Endothelial cell of umbilical vein (primary cell): ENCODE measurements at places on chromosomes 16 and 17. TPM values are rescaled to one million over a fixed set of nuclear protein-coding genes. Genes with fewer than 3 reads are reported as not detected.
A peak's percentile ranks its signal among the peaks of the same experiment; 100 is the strongest.

GRCh38 chr16:2708955-2709587 lies 11.0 kb downstream of the PRSS27 start:
- no peak overlapping the region for H3K27ac ChIP-seq
- no peaks in the 10 kb centered on the region for H3K4me1 ChIP-seq
- H3K36me3 ChIP-seq: peaks cover 22% of the 10 kb centered on the region

DNA sequence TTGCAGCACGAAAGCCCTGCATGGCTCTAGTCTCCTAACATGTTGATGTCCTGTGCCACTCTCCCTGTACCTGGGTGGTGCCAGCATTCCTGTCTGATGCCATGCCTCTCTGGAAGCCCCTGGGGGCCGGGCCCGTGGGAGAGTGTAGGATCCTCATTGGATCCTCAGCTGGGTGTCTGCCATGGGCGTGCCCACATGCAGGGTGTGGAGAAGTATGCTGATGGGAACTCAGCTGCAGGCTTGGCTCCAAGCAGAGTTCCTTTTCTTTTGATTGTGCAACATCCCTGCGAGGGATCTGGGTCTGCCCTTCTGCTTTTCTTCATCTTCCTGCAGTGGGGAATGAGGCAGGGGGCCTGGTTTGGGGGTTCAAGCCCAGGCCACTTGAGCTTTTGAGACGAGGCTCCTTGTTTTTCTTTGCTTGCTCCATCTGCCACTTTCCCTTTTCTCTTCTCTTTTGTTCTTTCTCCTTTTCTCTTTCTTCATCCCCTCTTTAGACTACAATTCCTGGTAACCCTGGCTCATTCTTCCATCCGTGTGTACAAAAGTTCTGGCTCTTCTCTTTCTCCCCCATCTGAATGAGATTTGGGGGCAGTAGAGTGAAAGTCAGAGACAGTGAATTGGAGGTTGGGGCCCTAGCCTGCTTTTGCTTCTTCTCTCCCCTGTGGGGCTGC lies 32.9 kb downstream of the KSR1 start:
- no peak for DNase-seq
- no peak overlapping the region for H3K27ac ChIP-seq
- peaks cover 6% of the 10 kb centered on the region for H3K4me1 ChIP-seq
- H3K4me3 ChIP-seq: no peak overlapping the region
- H3K27me3 ChIP-seq: no peaks in the 10 kb centered on the region

The RNF112 gene
- 0.11 TPM in 1 of 2 replicates, not detected in the other for total RNA-seq

GRCh38 chr16:25747160-25747758 lies 55.5 kb downstream of the HS3ST4 start:
- H3K27ac ChIP-seq: no peak overlapping the region
- H3K27me3 ChIP-seq: no peaks in the 10 kb centered on the region
- DNase-seq: no peak

The STXBP4 gene
- 11.3 and 12.9 TPM in 2 replicates for total RNA-seq

The TP53TG3C gene
- not detected in 2 replicates for total RNA-seq

- no peaks in the 10 kb centered on the region for H3K27me3 ChIP-seq
- H3K4me1 ChIP-seq: peaks cover 39% of the 10 kb centered on the region
- H3K36me3 ChIP-seq: peaks cover 7% of the 10 kb centered on the region
- peak overlapping the region; percentile 45 for H3K27ac ChIP-seq
Observed at GRCh38 chr16:31880322-31880979, 6.8 kb downstream of the ZNF267 start.

DNA sequence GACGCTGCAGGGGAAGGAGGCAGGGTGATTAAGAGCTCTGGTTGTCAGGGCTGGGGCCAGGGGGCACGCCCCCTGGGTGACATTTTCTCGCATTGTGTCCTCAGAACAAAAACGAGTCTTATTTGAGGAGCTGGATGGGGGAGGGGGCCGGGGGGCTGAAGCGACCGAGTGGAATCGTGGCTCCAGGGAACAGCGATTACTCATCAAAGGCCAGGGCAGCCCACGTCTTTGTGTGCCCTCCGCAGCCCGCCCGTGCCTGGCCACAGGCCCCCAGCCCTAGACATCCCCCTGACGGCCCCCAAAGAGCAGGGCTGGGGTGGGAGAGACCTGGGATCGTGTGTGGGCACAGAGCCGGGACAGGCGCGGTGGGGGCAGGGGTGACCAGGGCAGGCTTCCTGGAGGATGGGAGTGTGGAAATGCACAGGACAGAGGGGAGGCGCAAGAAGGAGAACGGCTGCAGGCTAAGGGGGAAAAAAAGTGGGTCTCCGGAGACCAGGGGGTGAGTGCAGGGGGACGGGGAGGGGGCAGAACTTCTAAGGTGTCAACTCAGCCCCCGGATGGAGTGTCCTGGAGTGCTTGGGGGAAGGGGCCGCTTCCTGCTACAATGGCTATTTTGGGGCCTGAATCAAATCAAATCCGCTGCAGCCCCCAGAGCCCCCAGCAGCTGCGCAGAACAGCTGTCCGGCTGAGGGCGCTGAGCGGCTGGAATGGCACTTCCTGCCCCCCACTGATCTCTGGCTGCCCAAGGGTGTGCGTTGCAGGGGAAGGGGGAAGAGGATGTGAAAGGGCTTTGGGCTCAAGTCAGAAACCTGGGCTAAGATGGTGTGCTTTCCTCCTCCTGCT lies 24.0 kb upstream of the PHB1 start:
- DNase-seq: no peak
- no peak overlapping the region for H3K27ac ChIP-seq
- H3K27me3 ChIP-seq: peaks cover 27% of the 10 kb centered on the region
- no peaks in the 10 kb centered on the region for H3K4me1 ChIP-seq
- H3K36me3 ChIP-seq: no peaks in the 10 kb centered on the region
- H3K4me3 ChIP-seq: no peak overlapping the region

GRCh38 chr17:9285602-9286427 lies 264.5 kb downstream of the NTN1 start:
- no peaks in the 10 kb centered on the region for H3K27me3 ChIP-seq
- no peak overlapping the region for H3K27ac ChIP-seq
- DNase-seq: no peak

The KCNJ12 gene
- total RNA-seq: 0.44 and 0.51 TPM in 2 replicates

GRCh38 chr17:35252651-35253050 lies 9.8 kb downstream of the SLFN5 start:
- DNase-seq: no peak
- no peak overlapping the region for H3K27ac ChIP-seq
- H3K4me1 ChIP-seq: peaks cover 31% of the 10 kb centered on the region
- H3K27me3 ChIP-seq: no peaks in the 10 kb centered on the region
- H3K36me3 ChIP-seq: no peaks in the 10 kb centered on the region

The FBXO47 gene
- total RNA-seq: not detected in 2 replicates

The TBKBP1 gene
- 11.7 and 15.3 TPM in 2 replicates for total RNA-seq

The KRT33B gene
- total RNA-seq: not detected in 2 replicates

DNA sequence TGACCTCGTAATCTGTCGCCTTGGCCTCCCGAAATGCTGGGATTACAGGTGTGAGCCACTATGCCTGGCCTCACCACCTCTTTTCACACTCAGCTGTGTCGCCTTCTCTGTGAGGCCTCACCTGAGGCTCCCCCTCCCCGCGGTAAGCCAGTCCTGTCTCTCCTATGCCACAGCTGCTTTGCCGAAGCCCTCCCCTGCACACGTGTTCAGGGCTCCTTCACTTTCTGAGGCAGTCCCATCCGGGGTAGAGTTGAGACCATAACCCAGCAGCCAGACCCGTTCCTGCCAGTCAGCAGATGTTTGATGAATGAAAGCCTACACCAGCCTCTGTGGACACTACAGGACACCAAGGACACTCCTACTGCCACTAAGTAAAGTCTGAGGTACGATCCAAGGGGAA lies 10.6 kb downstream of the USP7 start:
- no peaks in the 10 kb centered on the region for H3K27me3 ChIP-seq
- H3K27ac ChIP-seq: no peak overlapping the region
- DNase-seq: no peak
- no peaks in the 10 kb centered on the region for H3K36me3 ChIP-seq
- no peak overlapping the region for H3K4me3 ChIP-seq

GRCh38 chr17:46039592-46040186 lies 40.6 kb downstream of the STH start:
- no peaks in the 10 kb centered on the region for H3K27me3 ChIP-seq
- no peak overlapping the region for H3K27ac ChIP-seq
- H3K36me3 ChIP-seq: peaks cover 12% of the 10 kb centered on the region
- H3K4me1 ChIP-seq: peaks cover 8% of the 10 kb centered on the region
- H3K4me3 ChIP-seq: no peak overlapping the region

GRCh38 chr17:17167986-17168385 lies 38.1 kb downstream of the PLD6 start:
- H3K27ac ChIP-seq: no peak overlapping the region
- H3K4me3 ChIP-seq: no peak overlapping the region
- peaks cover 12% of the 10 kb centered on the region for H3K4me1 ChIP-seq
- peaks cover 15% of the 10 kb centered on the region for H3K36me3 ChIP-seq
- no peaks in the 10 kb centered on the region for H3K27me3 ChIP-seq

The TNP2 gene
- total RNA-seq: not detected in 2 replicates

GRCh38 chr17:7572338-7572587 lies 7.2 kb upstream of the CD68 start:
- H3K4me3 ChIP-seq: peak overlapping the region; percentile 41
- H3K36me3 ChIP-seq: peaks cover 46% of the 10 kb centered on the region
- H3K27me3 ChIP-seq: no peaks in the 10 kb centered on the region
- H3K4me1 ChIP-seq: peaks cover 38% of the 10 kb centered on the region
- no peak for DNase-seq

The CFAP119 gene
- 6.5 and 7.2 TPM in 2 replicates for total RNA-seq

GRCh38 chr17:82582213-82582612 lies 62.7 kb downstream of the FOXK2 start:
- H3K27ac ChIP-seq: no peak overlapping the region
- H3K27me3 ChIP-seq: no peaks in the 10 kb centered on the region
- no peaks in the 10 kb centered on the region for H3K4me1 ChIP-seq
- DNase-seq: no peak
- H3K4me3 ChIP-seq: no peak overlapping the region

The ODAD4 gene
- 0.60 and 1.0 TPM in 2 replicates for total RNA-seq

- no peaks in the 10 kb centered on the region for H3K4me1 ChIP-seq
- H3K4me3 ChIP-seq: no peak overlapping the region
- H3K36me3 ChIP-seq: peaks cover 8% of the 10 kb centered on the region
- no peak overlapping the region for H3K27ac ChIP-seq
Observed at GRCh38 chr16:46900455-46901235, 16.5 kb downstream of the GPT2 start.

DNA sequence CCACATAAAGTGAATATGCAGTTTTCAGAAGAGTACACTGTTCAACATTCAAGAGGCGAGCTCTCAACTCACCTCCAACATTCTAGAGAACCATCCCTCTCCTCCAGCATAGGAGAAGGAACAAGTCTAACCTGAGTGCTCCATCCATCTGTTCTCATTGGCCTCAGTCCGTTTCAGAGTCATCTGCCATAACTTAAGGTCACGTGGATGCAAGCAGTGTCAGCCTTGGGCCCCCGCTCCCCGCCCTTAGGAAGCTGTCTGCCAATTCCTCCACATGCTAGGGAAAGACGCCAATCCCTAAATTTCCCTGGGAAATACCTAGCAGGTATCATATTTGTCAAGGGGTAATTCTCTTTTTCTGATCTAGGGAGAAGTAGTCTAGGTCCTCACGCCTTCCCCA lies 21.4 kb downstream of the MARVELD3 start:
- H3K4me3 ChIP-seq: no peak overlapping the region
- H3K27me3 ChIP-seq: no peaks in the 10 kb centered on the region
- peaks cover 3% of the 10 kb centered on the region for H3K36me3 ChIP-seq
- no peak overlapping the region for H3K27ac ChIP-seq
- H3K4me1 ChIP-seq: no peaks in the 10 kb centered on the region

GRCh38 chr17:42287305-42287976 lies 857 bp upstream of the STAT5A start:
- peak; percentile 55 for DNase-seq
- no peaks in the 10 kb centered on the region for H3K36me3 ChIP-seq
- H3K4me1 ChIP-seq: peaks cover 14% of the 10 kb centered on the region
- H3K27me3 ChIP-seq: no peaks in the 10 kb centered on the region

The GPT2 gene
- total RNA-seq: 16.1 and 17.9 TPM in 2 replicates

DNA sequence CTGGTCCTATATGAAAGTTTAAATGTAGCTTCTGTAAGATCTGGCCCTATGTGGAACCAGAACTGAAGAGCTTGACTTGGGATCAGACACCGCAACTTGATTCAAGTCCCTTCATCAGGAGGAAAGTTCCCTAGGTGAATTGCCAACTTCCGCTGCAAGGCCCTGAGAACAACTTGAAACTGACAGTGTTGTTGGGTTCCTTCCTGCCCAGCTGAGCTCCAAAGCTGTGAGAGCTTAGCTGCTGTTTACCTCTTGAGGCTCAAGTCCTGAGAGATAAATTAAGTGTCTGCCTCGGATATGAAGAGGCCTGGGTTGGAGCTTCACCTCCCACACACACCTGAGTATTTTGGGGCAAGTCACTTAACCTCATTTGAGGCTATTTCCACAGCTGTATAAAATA lies 44.7 kb downstream of the REXO5 start:
- peak; percentile 56 for DNase-seq
- peaks cover 48% of the 10 kb centered on the region for H3K4me1 ChIP-seq
- H3K27me3 ChIP-seq: no peaks in the 10 kb centered on the region
- H3K36me3 ChIP-seq: peaks cover 8% of the 10 kb centered on the region

DNA sequence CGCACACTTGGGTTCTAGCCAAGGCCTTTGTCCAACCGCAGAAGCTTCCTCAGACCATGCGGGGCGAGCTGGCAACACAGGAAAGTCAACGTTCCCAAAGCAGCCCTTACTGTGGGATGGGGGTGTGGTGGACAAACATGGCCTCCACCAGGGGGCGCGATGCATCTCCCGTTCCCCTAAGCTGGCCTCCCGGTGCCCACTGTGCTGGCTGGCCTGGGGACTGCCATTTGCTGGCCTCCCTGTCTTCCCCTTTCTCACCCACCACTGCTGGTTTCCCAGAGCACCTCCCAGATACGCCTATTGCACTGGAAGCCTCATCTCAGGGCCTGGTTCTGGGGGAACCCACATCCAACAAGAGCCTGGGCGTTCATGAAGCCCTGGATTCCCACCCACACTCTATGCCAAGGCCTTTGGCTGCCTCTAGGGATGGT lies 145.3 kb downstream of the IRF8 start:
- H3K27me3 ChIP-seq: peaks cover 20% of the 10 kb centered on the region
- DNase-seq: peak; percentile 36
- no peak overlapping the region for H3K4me3 ChIP-seq

- no peak overlapping the region for H3K4me3 ChIP-seq
- H3K27me3 ChIP-seq: peaks cover 65% of the 10 kb centered on the region
- no peaks in the 10 kb centered on the region for H3K36me3 ChIP-seq
- no peaks in the 10 kb centered on the region for H3K4me1 ChIP-seq
Observed at GRCh38 chr17:60151355-60151754, 1.6 kb downstream of the CA4 start.

The CD7 gene
- not detected in 2 replicates for total RNA-seq
